ENCODE measurements at places on chromosomes 12 and 14.

DNA sequence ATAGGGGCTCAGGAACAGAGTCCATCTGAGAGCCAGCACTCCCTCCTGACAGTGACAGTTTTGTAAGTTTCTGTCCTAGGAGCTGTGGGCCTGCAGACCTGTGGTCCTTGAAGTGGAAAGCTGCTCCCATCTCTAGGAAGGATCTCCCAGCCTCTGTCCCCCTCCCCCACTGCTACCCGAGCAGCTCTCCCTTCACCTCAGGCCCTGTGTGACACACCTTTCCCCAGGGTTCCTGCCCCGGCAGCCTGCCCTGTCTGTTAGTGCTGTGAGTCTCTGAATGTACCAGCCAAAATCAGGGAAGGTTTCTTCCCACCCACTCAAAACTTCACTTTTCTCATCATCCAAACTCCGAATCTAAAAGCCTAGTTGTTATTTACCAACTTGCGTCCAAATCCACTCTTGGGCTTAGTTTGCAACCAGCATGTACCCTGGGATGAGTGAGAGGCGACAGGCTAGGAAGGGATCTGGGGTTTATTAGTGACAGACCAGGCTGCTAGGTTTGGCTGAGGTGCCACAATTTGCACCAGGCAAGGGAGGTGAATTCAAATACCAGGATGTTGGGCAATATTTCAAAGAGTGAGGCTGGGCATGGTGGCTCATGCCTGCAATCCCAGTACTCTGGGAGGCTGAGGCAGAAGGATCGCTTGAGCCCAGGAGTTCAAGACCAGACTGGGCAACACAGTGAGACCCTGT lies 39.9 kb downstream of the NINJ2 start:
- DNase-seq: no peak

- DNase-seq: peak; percentile 77
Observed at GRCh38 chr12:47811581-47812484, 7.9 kb downstream of the HDAC7 start.

DNA sequence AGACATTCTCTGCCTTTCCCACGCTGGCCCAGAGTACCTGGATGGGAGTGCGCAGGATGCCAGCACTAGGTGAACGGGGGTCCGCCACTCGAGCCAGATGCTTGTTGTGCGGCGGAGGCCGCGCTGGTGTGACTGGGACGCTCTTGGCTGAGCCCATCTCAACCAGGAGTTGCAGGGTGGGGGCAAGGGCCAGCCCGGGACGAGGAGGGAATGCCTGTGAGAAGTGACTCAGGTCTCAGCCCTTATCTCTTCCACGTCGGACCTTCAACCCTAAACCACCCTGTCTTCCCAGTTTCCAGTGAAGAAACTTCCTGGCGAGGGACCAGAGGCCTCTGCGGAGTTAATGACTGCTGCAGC lies 312 bp downstream of the CDCA3 start:
- no peak for DNase-seq

- peak; percentile 88 for DNase-seq
Observed at GRCh38 chr12:70242695-70243509, at the start of gene CNOT2. TSS of gene CNOT2 (plus strand) at chr12:70243433. CDS start at chr12:70278227, 34,794 bp downstream.

GRCh38 chr12:49842519-49843352 lies at the start of gene BCDIN3D:
TSS of gene BCDIN3D (minus strand) at chr12:49843106. CDS start at chr12:49843087, 19 bp downstream.
- peak; percentile 90 for DNase-seq

- peak; percentile 73 for DNase-seq
Observed at GRCh38 chr12:71938728-71939385, at the start of gene TPH2. TSS of gene TPH2 (plus strand) at chr12:71938845. CDS start at chr12:71938987, 142 bp downstream.

DNA sequence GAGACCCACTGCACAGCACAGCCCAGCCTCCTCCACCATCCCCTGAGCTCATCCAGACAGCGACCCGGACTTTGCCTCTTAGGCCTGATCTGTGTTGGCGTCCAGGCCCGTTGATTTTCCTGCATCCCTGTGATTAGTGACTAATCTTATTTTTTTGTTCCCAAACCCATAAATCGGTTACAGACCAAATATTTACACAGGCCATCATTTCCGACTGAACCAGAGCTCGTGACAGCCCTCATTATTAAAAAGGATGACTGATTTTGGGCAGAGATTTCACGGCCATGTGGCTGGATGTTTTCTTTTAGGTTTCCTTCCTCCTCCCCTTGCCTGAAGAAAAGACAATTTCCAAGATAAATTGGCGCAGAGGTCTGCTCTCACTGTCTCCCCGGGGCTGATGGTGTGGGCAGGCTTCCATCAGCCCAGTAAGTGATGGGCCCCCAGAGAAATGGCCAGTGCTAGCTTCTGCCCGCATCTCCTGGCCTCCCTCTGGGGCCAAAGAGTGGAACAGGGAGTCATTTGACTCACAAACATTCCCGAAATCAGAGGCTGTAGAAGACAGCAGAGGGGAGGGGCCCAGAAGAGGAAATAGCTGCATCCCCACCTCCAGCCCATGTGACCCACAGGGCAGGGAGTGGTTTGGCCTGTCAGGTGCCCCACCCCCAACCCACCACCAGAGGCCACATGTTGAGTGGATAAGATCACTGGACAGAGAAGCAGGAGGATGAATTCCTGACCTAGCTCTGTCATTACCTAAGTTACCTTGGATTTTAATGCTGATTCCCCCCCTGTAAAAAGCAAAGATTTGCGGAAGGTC lies 283.5 kb downstream of the KSR2 start:
- peak; percentile 92 for DNase-seq

- peak; percentile 40 for DNase-seq
Observed at GRCh38 chr12:95633732-95634465, 82.6 kb upstream of the USP44 start.

DNA sequence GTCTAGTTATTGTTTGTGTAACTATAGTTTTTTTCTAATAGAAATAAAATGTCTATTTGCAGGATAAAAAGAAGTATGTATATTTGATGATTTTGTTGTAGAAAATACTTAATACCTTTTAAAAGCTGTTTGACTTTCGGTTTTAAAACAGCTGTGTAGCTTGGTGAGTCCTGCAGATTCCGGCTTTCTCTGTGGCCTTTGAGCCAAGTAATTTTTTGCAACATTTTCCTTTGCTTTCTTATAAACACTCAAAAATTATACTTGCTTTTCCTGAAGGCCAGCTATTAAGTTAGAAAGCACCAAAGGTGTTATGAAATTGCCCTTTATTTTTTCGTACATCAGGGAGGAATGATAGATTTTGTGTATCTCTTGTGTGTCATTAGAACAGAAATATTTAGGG lies 63.6 kb downstream of the CRADD start:
- DNase-seq: no peak

- no peak for DNase-seq
Observed at GRCh38 chr14:102544046-102544746, 34.6 kb upstream of the ANKRD9 start.

GRCh38 chr14:68935761-68936214 lies 43.3 kb downstream of the ACTN1 start:
- DNase-seq: no peak

DNA sequence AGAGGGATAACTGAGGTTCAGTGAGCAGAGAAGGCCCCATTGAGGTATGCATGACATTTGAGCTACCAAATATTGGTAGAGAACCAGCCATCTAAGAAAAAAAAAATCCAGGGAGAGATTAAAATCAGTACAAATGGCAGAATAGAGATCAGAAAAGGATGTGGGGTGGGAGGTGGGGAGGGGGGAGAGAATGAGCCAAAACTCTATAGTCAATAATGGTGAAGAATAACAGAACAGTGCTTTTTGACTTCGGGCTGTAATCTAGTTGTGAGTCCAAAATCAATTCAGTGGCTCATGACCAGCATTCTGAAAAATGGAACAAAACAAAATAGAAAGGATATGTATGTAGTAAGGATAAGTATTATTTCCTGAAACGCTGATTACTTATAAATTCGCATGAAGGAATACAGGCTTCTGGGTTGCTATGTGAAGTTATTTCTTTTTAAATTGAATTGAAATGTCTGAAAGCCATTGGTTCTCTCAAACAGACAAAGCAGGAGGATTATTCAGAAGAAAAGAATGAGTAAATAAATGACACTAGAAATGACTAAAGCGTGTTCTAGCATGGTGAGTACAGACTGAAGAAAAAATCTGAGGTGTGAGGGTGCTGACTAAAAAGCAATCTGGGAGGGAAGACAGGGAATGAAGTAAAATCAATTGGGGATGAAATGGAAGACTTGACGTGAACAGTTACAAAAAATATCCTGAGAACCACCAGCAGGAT lies 72.4 kb downstream of the ATP2B1 start:
- DNase-seq: peak; percentile 27

GRCh38 chr12:113097716-113098440 lies 37.7 kb downstream of the RASAL1 start:
- DNase-seq: no peak

- no peak for DNase-seq
Observed at GRCh38 chr12:54227376-54227775, 38.6 kb upstream of the SMUG1 start.

DNA sequence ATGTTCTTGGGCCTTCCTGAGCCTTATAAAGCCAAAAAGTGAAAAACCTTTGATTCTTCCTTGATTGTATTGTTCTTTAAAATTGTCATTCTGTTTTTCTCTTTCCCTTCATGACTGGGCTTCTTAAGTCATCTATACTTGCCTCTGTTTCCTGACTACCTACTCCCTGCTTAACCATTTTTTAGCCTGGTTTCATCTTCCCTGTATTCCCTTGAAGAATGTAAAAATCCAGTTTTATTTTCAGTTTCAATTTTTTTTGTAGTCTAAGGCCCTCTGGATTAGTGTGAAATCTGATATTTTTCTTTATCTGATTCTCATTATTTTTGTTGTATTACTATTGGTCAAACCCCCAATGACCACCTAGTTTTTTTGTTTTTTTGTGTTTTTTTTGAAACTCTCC lies 46.3 kb downstream of the APAF1 start:
- DNase-seq: no peak

- DNase-seq: peak; percentile 46
Observed at GRCh38 chr12:3658327-3659163, 94.4 kb downstream of the CRACR2A start.

DNA sequence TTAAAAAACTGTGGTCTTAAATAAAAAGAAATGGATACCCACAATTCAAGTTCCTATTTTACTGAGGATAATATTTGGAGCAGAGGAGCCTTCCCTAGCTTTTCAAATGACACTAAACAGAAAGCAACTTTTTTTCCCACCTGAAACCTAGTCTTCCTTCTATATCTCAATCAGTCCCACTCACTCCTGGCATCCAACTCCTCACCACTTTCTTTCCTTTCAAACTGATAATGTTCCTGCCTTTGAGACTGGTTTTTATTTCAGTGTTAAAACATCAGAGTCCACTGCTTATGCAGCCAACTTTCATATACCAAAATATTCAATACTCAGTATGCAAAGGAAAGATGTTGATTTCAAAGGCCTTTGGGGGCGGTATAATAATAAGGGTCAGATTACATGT lies 225.6 kb downstream of the GXYLT1 start:
- DNase-seq: no peak

DNA sequence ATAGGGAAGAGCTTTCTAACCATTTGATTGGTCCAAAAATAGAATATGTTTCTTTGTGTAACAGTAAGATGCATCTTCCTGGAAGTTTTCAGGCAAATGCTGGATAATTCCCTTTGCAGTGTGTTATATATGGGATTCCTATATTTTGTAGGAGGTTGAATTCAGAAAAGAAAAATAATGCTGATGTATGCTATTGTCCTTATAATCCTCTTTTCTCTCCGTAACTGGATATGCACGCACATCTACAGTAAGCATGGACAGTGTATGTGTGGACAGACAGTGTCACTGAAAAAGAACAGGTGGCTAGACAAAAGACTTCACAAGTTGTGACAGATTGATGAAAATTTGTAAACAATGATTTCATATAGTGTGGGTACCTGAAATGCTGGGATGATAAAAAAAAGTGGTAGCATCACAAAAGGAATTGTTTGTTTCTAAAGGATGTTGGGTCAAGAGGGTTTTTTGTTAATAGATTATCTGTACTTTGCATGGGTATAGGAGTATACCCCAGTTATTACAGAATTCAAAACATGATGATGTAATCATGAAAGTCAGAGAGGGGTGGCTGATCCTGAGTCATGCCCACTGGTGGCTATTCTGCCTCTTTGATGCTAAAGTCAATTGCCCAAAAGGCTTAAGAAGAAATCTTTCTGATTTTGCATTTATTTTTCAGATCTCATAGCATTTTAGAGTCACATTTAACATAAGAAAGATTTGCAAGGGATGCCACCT lies 160.7 kb upstream of the TMTC1 start:
- no peak for DNase-seq

GRCh38 chr14:75461303-75461702 lies 33.5 kb downstream of the JDP2 start:
- DNase-seq: no peak

GRCh38 chr12:49518914-49519573 lies 19.8 kb upstream of the KCNH3 start:
- no peak for DNase-seq

- DNase-seq: no peak
Observed at GRCh38 chr14:89574420-89574819, 157.4 kb upstream of the FOXN3 start.

DNA sequence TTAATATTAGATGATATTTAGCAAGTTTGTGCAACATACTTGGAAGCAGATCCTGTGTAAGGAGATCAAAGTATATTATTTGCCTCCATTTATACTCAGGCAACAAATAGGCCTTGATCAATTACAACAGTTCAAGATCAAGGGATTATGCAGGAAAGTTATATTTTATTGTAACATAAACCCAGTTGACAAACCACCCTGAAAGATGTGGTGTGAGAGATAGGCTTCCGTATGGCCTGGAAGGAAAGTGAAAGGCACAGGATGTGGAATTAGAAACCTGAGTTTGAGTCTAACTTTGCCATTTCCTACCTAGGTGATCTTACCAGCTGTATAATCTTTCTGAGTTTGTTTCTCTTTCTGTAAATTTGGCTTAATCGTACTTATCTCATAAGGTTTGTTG lies 284.1 kb downstream of the BMP4 start:
- no peak for DNase-seq

DNA sequence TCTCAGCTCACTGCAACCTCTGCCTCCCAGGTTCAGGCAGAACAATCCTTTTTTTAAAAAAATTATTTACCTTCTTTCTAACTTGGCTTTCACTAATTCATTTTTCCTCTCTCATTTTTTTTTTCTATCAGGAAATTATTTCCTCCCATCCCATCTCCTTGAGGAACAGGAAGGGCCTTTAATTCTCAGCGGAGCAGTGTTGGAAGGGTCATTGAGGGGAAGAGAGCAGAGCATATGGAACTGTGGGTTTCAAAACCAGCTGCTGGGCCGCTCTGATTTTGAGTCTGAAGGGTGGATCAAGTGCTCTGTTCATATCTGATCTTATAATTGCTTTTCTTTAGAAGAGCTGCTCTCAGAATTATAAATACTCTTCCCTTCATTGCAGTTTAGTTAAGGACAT lies 29.0 kb downstream of the NUBPL start:
- no peak for DNase-seq

DNA sequence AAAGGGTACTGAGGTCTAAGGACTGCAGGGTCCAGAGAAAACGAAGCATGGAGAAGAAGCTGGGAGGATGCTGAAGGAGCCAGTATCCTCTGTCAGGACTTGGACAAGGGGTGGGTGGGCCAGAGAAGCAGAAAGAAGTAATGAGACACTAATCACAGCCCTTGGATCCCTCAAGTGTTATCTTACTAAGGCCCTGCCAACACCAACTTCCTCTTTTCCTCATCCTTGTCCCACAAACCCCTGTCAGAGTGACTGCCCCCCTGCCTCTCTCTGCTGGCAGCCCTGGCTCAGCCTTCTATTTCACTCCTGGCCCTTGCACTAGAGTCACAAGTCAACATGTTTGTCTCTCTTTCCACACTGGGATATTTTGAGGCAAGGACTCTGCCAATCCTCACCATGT lies 3.8 kb upstream of the ASIC1 start:
- DNase-seq: no peak
